ENCODE measurements at places on chromosomes 2 and 18. TPM values are rescaled to one million over a fixed set of nuclear protein-coding genes. Genes with fewer than 3 reads are reported as not detected.

The DCC gene
- total RNA-seq: not detected

The ABCB11 gene
- total RNA-seq: not detected

The TMEM247 gene
- total RNA-seq: not detected

The NOL4 gene
- total RNA-seq: not detected

The BCL2 gene
- total RNA-seq: 2.0 TPM

The GALNT14 gene
- total RNA-seq: 3.1 TPM

The TEX44 gene
- total RNA-seq: not detected

The GRHL1 gene
- total RNA-seq: 10.6 TPM

The GDF7 gene
- total RNA-seq: 0.04 TPM

The PRKD3 gene
- total RNA-seq: 27.5 TPM

The FBXO41 gene
- 16.4 TPM for total RNA-seq

The ALPP gene
- 47.5 TPM for total RNA-seq

The ARPC2 gene
- 228 TPM for total RNA-seq

Measured in PC-9 (cell line).